Immature natural killer cell (primary cell): ENCODE measurements at places on chromosomes 3 and 15. TPM values are rescaled to one million over a fixed set of nuclear protein-coding genes. Genes with fewer than 3 reads are reported as not detected.

DNA sequence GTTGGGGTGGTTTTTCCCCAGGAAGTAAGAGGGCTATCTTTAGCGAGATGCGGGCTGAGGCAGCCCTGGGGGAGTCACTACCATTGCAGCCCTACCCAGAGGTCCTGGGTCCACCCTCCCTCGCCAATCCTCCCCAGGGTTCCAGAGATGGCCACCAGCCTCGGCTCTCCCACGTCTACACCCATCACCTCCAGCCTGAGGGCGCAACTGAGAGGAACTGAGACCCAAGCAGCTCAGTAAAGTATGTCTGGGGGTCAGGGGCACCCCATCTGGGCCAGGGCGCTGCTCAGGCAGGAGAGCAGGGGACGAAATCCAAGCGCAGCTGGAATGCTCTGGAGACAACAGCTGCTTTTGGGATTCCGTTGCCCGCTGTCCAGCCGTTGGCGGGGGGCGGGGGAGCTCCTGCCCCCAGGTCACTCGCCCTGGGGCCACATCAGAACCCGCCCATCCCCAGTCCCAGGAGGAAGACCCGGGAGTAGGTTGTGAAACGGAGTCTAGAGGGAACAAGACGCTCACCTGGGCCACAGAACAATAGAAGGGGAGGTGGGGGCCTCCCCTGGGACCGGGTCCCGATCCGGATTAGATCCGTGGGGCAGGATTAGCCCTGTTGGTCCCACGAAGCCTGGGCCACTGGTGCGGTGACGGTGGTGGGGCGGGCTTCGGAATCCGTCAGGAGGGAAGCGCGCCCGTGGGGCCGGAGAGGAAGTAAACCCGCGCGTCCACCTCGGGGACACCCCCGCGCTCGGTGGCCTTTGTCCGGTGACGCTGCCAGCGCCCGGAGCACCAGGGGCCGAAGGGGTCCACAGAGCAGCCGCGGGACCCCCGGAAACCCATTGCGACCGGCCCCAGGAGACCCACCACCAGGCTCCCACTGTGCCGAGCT is 1.4 kb upstream of the NDUFAF3 start:
- H3K4me1 ChIP-seq: peaks cover 47% of the 10 kb centered on the region
- peak overlapping the region; percentile 87 for H3K27ac ChIP-seq
- peaks cover 6% of the 10 kb centered on the region for H3K27me3 ChIP-seq
- peaks cover 12% of the 10 kb centered on the region for H3K36me3 ChIP-seq
- DNase-seq: no peak

- H3K4me3 ChIP-seq: no peak overlapping the region
- H3K36me3 ChIP-seq: no peaks in the 10 kb centered on the region
- peaks cover 9% of the 10 kb centered on the region for H3K27me3 ChIP-seq
- H3K4me1 ChIP-seq: peaks cover 11% of the 10 kb centered on the region
Observed at GRCh38 chr15:73695773-73696640, 11.8 kb downstream of the CD276 start.

DNA sequence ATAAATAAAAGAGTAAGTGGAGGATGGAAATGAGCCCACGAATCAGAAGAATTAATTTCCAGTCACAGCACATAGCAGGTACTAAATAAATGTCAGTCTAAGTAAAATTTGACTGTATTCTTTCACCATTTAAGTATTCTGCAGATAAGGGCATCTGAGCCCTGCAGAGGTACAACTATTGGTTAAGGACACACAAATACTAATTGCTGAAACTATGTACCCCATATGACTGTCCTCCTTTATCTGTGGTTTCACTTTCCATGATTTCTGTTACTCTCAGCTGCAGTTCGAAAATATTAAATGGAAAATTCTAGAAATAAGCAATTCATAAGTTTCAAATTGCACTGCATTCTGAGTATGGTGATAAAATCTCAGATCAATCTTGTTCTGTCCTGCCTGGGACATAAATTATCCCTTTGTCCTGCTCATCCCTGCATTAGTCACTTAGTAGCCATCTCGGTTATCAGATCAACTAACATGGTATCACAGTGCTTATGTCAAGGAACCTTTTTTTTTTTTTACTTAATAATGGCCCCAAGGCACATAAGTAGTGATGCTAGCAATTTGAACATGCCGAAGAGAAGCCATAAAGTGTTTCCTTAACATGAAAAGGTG is 95.1 kb downstream of the LSAMP start:
- no peak for DNase-seq
- no peaks in the 10 kb centered on the region for H3K36me3 ChIP-seq
- H3K27me3 ChIP-seq: no peaks in the 10 kb centered on the region
- H3K4me1 ChIP-seq: no peaks in the 10 kb centered on the region
- H3K4me3 ChIP-seq: no peak overlapping the region

DNA sequence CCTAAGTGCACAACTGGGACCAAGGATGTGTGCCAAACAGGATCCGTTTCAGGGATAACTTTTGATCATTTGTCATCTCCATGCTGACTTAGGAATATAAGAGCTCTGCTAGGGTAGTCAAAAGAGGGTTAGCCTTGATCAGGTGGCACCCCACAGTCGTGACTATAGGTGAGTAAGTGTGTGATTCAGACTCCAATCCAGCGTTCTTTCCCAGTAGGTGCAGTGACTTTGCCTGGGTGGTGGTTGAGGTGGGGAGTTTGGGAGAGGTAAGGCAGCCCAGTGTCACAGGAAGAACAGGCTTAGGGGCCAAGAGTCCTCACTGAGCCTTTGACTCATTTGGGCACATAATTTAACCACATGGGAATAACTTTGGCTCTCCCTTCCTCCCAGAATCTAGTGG is 51.0 kb downstream of the CHDH start:
- no peaks in the 10 kb centered on the region for H3K4me1 ChIP-seq
- H3K27ac ChIP-seq: no peak overlapping the region
- H3K27me3 ChIP-seq: peaks cover 6% of the 10 kb centered on the region

GRCh38 chr15:77118882-77119321 is 48.0 kb upstream of the TSPAN3 start:
- peak; percentile 60 for DNase-seq
- H3K4me3 ChIP-seq: peak overlapping the region; percentile 2
- H3K27ac ChIP-seq: peak overlapping the region; percentile 6
- peaks cover 10% of the 10 kb centered on the region for H3K36me3 ChIP-seq
- peaks cover 13% of the 10 kb centered on the region for H3K4me1 ChIP-seq
- no peaks in the 10 kb centered on the region for H3K27me3 ChIP-seq

- H3K4me1 ChIP-seq: no peaks in the 10 kb centered on the region
- no peak for DNase-seq
- H3K36me3 ChIP-seq: no peaks in the 10 kb centered on the region
Observed at GRCh38 chr3:117688583-117688982, 979.0 kb downstream of the TUSC7 start.

DNA sequence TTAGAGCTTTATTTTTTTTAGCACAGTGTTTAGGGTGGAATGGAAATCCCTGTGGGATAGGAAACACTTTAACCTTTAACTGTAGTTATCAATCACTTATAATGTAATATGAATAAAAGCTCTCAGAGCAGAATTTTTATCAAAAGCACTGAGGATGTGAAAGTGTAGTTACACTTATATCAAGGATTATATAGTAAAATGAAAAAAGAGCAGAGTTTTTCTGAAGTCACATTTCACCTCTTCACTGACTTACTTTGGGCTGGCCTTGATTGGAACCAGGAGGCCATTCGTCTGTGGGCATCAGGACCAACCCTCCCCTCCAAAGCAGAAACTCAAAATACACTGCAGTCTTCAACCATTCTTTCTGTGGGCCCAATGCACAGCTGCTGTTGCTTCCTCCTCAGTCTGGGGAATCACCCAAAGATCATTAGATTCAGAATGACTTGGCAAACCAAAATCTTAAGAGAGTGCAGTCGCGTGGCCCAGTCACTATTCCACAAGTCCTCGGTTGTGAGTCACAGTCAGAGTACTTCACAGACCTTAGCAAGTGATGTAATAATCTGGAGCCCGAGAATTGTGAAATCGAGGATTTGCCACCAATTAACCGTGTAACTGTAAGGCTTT is 132.6 kb upstream of the COL8A1 start:
- H3K4me3 ChIP-seq: no peak overlapping the region
- no peaks in the 10 kb centered on the region for H3K36me3 ChIP-seq
- H3K4me1 ChIP-seq: no peaks in the 10 kb centered on the region
- H3K27me3 ChIP-seq: no peaks in the 10 kb centered on the region
- DNase-seq: no peak
- no peak overlapping the region for H3K27ac ChIP-seq

DNA sequence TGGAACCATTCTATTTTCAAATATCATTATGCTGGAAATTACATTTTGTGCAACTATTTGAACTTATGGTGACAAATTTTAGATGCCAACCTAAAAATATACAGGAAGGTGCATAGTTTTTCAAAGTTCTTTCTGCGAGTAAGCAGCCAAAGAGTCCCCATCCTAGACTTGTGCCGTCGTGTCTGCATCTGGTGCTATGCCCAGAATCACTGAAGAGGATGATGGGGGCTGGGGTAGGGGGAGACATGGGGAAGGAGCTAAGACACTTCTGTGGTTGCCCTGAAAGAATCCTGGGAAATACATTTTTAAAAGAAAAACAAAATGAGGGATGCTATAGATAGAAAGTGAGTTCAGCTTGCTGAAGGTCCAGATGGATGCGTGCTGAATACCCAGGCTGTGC is 21.2 kb upstream of the FAM81A start:
- H3K27ac ChIP-seq: no peak overlapping the region
- H3K4me1 ChIP-seq: peaks cover 75% of the 10 kb centered on the region
- peaks cover 3% of the 10 kb centered on the region for H3K27me3 ChIP-seq
- DNase-seq: no peak
- no peaks in the 10 kb centered on the region for H3K36me3 ChIP-seq

- H3K27ac ChIP-seq: no peak overlapping the region
- DNase-seq: no peak
- H3K27me3 ChIP-seq: no peaks in the 10 kb centered on the region
- H3K4me3 ChIP-seq: no peak overlapping the region
Observed at GRCh38 chr3:19394946-19395345, 246.6 kb downstream of the KCNH8 start.

- no peaks in the 10 kb centered on the region for H3K27me3 ChIP-seq
- H3K4me1 ChIP-seq: no peaks in the 10 kb centered on the region
- H3K4me3 ChIP-seq: no peak overlapping the region
Observed at GRCh38 chr3:137297770-137298169, 340.0 kb downstream of the IL20RB start.

DNA sequence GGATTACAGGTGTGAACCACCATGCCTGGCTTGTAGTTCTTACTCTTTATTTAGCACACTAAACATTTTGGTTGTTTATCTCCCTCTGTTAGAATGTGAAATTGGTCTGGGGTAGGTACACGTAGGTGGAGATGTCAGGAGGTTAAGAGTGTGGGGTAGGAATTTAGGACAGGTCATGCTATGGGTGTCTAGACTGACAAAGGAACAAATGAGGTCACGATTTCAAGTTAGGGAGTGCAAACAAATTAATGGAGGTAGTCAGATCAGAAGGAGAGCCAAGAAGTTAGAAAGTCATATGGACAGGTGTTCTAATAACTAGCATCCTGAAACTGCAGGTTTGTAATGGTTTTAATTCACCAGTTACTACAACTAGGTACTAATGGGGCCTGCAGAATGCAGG is 19.8 kb downstream of the CDV3 start:
- peaks cover 3% of the 10 kb centered on the region for H3K27me3 ChIP-seq
- H3K4me1 ChIP-seq: peaks cover 17% of the 10 kb centered on the region
- DNase-seq: no peak

GRCh38 chr15:78508272-78508671 is 895 bp downstream of the HYKK start:
- no peak for DNase-seq
- peak overlapping the region; percentile 91 for H3K4me3 ChIP-seq
- H3K4me1 ChIP-seq: peaks cover 21% of the 10 kb centered on the region
- H3K36me3 ChIP-seq: no peaks in the 10 kb centered on the region

GRCh38 chr3:123618768-123619484 is 34.1 kb upstream of the HACD2 start:
- H3K36me3 ChIP-seq: peaks cover 3% of the 10 kb centered on the region
- no peak for DNase-seq
- no peak overlapping the region for H3K4me3 ChIP-seq
- no peaks in the 10 kb centered on the region for H3K4me1 ChIP-seq
- H3K27me3 ChIP-seq: no peaks in the 10 kb centered on the region

DNA sequence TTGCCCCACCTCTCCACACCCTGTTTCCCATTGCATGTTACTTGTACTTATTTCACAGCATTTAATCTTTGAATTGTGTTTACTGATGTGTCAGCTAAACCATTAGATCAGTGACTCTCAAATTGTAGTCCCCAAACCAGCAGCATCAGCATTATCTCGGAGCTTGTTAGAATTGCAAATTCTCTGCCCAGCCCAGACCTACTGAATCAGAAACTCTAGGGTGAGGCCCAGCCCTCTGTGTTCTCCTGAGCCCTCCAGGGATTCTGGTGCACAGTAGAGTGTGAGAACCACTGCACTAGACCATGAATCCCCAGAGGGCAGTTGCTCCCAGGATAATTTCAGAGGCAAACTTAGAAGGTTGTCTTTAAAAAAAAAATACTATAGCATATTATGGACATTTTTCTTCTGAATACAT is 13.0 kb downstream of the PLD1 start:
- no peak overlapping the region for H3K27ac ChIP-seq
- H3K27me3 ChIP-seq: no peaks in the 10 kb centered on the region
- H3K4me1 ChIP-seq: no peaks in the 10 kb centered on the region
- no peak for DNase-seq

DNA sequence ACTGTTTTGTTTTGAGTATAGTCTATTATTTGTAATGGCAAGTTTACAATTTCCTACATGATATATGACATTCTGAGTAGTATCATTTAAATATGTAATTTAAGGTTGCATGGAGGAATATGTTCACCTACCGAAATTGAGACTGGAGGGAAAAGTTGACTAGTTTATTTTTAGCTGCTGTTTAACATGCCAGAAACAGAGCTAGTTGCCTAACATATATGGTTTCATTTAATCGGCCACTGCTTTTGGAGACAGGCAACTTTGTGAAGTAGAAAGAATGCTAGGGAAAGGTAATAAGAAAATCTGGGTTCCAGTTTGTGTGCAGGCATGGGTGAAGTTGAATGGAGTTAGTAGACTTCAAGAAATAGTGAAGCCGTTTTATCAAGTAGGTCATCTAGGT is 342.1 kb upstream of the CBLB start:
- no peaks in the 10 kb centered on the region for H3K36me3 ChIP-seq
- H3K4me1 ChIP-seq: peaks cover 23% of the 10 kb centered on the region
- DNase-seq: no peak
- H3K27me3 ChIP-seq: no peaks in the 10 kb centered on the region
- H3K27ac ChIP-seq: peak overlapping the region; percentile 80
- peak overlapping the region; percentile 57 for H3K4me3 ChIP-seq

- peak overlapping the region; percentile 70 for H3K27ac ChIP-seq
- H3K27me3 ChIP-seq: peaks cover 7% of the 10 kb centered on the region
Observed at GRCh38 chr3:136141291-136141785, 54.8 kb downstream of the MSL2 start.

GRCh38 chr3:71351403-71352149 is 232.0 kb downstream of the FOXP1 start:
- H3K4me1 ChIP-seq: peaks cover 7% of the 10 kb centered on the region
- no peaks in the 10 kb centered on the region for H3K36me3 ChIP-seq
- peaks cover 3% of the 10 kb centered on the region for H3K27me3 ChIP-seq
- no peak overlapping the region for H3K27ac ChIP-seq

- no peak overlapping the region for H3K27ac ChIP-seq
- no peaks in the 10 kb centered on the region for H3K36me3 ChIP-seq
- no peak overlapping the region for H3K4me3 ChIP-seq
Observed at GRCh38 chr3:191217301-191217700, 18.3 kb downstream of the OSTN start.

Gene ANAPC13
- polyA plus RNA-seq: 64.4 TPM

Gene GOLGA6L26
- not detected for polyA plus RNA-seq

Gene ZBTB20
- polyA plus RNA-seq: 21.3 TPM

Gene SLC22A14
- not detected for polyA plus RNA-seq

Gene SLC9C1
- not detected for polyA plus RNA-seq

Gene DUOXA2
- not detected for polyA plus RNA-seq

Gene GABRB3
- not detected for polyA plus RNA-seq

Gene SPATA12
- not detected for polyA plus RNA-seq

Gene CLRN1
- not detected for polyA plus RNA-seq
